Fibroblast of lung (primary cell): ENCODE measurements at places on chromosomes 6 and 20. TPM values are rescaled to one million over a fixed set of nuclear protein-coding genes. Genes with fewer than 3 reads are reported as not detected.

GRCh38 chr20:47392015-47392720 lies 35.7 kb upstream of the ZMYND8 start:
- peak; percentile 93 for DNase-seq

POLR3F gene
- 15.4 and 20.5 TPM in 2 replicates for total RNA-seq

RIPOR3 gene
- 4.1 and 4.9 TPM in 2 replicates for total RNA-seq

DNA sequence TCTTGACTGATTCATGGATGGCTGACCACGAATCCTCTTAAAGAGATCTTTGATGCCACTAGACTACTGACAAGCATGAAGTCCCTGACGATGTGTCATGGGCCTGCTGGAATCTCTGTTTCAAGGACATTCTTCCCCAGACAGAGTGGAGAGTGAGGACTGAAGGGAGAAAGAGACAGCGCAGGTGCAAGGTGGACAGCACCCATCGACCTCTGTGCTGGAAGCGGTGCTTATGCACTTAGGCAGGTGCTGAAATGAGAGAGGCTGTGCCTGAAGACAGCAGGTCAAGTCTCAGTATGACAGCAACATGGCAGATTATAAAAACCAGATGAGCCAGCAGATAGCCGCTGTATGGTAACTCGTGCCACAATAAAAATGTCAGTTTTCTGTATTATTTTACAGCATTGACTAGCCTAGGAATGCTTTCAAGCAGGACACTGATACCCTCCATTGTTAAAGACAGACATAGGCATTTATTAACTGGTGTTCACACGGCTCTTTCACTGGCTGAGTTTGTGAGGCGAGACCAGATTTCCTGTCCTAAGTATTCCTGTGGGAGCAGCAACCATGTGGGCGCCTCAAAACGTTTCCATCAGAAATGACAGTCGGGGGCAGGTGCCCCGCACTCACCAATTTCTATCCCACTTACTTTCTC lies 47.5 kb downstream of the FOXC1 start:
- DNase-seq, result no peak

FAM110A gene
- total RNA-seq, result 1.3 and 1.8 TPM in 2 replicates

AGER gene
- total RNA-seq, result 0.26 and 0.50 TPM in 2 replicates

- DNase-seq, result no peak
Measured at GRCh38 chr6:100999034-100999597, 118.0 kb upstream of the ASCC3 start.

GPRC6A gene
- total RNA-seq, result not detected in 2 replicates

TMC2 gene
- total RNA-seq, result under 0.01 TPM in 2 replicates

CASS4 gene
- 14.9 and 17.7 TPM in 2 replicates for total RNA-seq

GRCh38 chr6:137571854-137572253 lies 77.7 kb upstream of the OLIG3 start:
- DNase-seq, result peak; percentile 3

MYH7B gene
- 0.26 and 0.33 TPM in 2 replicates for total RNA-seq

GRCh38 chr6:119735530-119735929 lies 386.0 kb upstream of the MAN1A1 start:
- DNase-seq, result no peak

GRCh38 chr6:160431226-160431625 lies 83.0 kb downstream of the SLC22A3 start:
- peak; percentile 99 for DNase-seq

HLA-F gene
- total RNA-seq, result 4.6 and 5.4 TPM in 2 replicates

- no peak for DNase-seq
Measured at GRCh38 chr6:93376026-93376540, 43.3 kb downstream of the EPHA7 start.

GRCh38 chr6:27863962-27864905 lies 48.0 kb downstream of the OR2B2 start:
- DNase-seq, result peak; percentile 35

DNA sequence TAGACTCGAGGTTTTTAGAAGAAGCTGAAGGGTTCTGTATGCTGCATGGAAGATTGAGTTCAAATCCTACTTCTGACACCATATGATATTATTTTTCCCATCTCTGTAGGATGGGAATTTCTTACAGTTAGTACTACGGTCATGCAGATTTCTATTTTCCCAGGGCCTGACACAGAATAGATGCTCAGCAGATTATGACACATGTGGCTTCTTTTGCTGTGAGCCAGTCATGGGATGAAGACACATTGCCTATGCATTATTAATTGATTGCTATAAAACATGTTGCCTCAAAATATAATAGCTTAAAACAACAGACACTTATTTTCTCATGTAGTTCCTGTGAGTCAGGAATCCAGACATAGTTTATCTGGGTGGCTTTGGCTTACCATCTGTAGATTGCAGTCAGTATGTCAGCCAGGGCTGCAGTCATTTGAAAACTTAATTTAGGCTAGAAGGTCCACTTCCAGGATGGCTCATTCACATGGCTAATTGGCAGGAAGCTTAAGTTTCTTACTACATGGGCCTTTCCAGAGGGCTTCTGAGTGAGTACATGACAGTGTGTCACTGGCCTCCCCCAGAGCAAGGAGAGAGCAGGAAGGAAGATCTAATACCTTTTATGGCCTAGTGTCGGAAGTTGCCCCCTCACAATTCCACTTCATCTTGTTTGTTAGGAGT lies 29.5 kb downstream of the TOP1 start:
- peak; percentile 58 for DNase-seq

GRCh38 chr6:74932232-74932888 lies 273.5 kb downstream of the COL12A1 start:
- no peak for DNase-seq

DNA sequence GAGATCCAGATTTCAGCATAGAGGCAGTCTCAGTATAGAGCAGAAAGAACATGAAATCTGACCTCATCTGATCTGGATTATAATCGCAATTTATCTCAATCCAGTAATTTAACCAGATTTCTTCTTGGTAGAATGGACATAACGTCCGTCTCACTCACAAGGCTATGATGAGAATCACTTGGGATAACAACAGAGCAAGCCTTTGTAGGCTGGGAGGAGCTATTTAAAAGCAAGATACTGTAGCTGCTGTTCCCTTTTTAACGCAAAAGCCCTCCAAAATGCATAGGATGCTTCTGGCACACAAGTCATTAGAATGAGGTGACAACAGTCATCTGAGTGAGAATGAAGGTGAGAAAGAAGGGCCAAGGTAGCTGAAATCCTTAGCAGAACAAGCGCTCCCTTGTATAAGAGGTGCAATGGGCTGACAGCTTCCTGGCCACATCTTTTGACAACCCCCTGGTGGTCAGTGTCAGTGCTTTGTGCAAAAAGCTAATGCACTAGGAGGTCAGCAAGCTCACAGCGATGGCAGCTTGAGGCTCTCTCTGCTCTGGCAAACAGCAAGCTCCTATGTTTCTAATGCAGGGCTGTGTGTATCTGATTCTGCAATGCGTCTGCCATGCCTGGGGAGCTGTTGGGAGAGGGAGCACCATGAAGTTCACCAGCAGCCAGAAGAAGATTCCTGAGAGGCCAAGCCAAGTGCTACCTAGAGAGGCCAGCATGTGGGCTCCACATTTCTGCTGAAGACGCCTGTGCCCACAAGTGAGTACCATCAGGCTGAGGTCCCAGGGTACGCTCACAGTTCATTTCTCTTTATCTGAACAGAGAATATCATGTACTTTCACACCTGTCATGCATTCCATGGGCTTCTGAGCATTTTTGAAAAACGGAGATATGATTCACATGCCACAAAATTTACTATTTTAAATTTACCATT lies 16.2 kb downstream of the METTL24 start:
- DNase-seq, result peak; percentile 35

TXLNB gene
- total RNA-seq, result 1.2 and 1.5 TPM in 2 replicates

- no peak for DNase-seq
Measured at GRCh38 chr6:9564021-9564420, 850.9 kb downstream of the TFAP2A start.

TMEM239 gene
- under 0.01 TPM in 1 of 2 replicates, not detected in the other for total RNA-seq

- peak; percentile 24 for DNase-seq
Measured at GRCh38 chr20:24337069-24337468, 132.4 kb upstream of the SYNDIG1 start.

DNA sequence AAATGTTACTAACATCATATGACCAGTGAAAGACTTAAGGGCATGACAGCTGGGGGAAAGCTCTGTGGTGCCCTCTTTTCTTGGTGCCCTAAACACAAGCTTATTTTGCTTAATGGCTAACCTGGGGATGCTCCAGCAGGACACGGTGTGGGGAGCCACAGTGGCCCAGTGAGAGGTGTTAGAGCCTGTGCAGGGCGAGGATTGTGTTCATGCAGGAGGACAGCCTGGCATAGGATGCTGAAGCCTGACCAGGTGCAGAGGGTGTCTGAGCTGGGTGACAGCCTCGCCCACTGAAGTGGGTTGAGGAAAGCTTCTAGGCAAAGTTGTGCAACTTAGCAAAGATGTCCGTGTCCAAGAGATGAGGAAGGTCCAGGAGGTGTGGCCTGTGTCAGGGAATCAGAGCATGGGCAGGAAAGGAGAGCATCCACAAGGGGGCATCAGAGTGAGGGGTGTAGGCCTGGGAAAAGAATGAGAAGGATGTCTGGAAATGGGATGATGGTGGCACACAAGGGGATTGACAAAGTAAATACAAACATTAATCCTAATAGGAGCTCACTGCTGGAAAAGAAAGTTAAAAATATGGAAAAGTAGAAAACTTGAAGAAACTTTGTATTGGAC lies 33.9 kb downstream of the SLC17A4 start:
- DNase-seq, result peak; percentile 10

TSHZ2 gene
- total RNA-seq, result 2.6 and 5.4 TPM in 2 replicates

GRCh38 chr6:164066766-164067165 lies 652.2 kb downstream of the QKI start:
- DNase-seq, result no peak

MYL9 gene
- total RNA-seq, result 9.2 and 25.4 TPM in 2 replicates

DNA sequence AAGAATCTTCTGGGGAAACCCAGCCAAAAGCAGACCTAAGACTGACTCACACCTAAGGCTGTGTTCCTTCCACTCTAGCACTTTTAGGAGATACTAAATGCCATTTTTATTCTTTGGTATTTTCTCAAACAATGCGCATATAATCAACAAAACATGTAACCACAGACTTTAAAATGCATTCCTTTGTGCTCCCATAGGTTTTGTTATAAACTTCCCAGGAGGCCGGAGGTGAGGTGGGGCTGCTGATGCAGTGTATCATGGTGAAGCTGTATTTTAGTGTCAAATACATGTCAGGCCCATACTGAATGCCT lies 155.2 kb downstream of the BTBD3 start:
- no peak for DNase-seq

SLPI gene
- 0.17 and 0.77 TPM in 2 replicates for total RNA-seq

- peak; percentile 73 for DNase-seq
Measured at GRCh38 chr6:140537211-140537610, 1162.8 kb upstream of the CITED2 start.

- no peak for DNase-seq
Measured at GRCh38 chr6:170153436-170154319, 137.2 kb downstream of the DLL1 start.

CDH26 gene
- 0.26 and 0.50 TPM in 2 replicates for total RNA-seq

DNA sequence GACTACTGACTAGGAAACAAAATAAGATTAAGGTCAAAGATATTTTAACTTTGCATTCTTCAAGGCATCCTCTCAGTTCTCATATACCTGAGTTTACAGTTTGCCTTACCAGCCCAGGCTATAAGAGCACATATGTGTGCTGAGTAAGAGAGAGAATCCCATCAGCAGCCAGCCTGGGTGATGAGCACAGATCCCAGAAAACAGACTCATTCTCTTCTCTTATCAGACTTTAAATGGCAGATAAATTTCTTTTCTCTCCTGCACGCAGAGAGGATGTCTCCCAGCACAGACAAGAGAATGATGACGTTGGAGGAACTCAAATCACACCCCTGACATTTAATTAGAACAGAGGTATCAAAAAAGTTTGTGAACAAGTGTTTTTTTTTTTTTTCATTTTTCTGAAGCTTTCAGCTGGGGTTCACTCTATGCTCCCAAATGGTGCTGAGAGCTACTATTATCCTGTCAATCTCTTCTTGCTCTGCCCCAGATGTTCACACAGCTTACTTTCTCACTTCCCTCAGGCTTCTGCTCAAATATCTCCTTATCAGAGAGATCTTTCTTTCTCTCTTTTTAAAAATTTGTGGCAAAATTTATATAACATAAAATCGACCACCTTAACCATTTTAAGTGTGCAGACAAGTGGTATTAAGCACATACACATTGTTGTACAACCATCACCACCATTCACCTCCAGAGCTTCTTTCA lies 22.4 kb upstream of the HACE1 start:
- DNase-seq, result no peak

DNA sequence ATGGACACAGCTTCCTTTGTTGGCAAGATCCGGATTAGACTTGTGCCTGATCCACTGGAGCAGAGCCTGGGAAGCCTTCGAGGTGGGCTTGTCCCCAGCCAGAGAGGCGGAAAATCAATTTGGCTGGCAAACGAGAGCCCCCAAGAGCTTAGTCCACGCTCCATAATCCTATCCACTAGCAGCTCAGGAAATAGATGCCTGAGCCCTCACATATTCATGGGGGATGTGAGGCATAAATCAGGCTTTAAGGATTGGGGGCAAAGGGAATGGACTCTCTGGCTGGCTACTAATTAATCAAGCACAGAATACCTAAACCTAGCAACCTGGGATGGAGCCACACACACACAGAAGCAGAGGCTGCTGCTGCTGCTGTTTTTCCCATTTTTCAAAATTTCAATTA lies 137.9 kb downstream of the PKHD1 start:
- no peak for DNase-seq

- peak; percentile 89 for DNase-seq
Measured at GRCh38 chr6:13336553-13336952, 8.2 kb upstream of the TBC1D7 start.

- DNase-seq, result peak; percentile 10
Measured at GRCh38 chr6:40788661-40789655, 201.8 kb upstream of the LRFN2 start.

GRCh38 chr20:23634044-23634801 lies 3.5 kb downstream of the CST3 start:
- no peak for DNase-seq

PNPLA1 gene
- total RNA-seq, result not detected in 2 replicates

GRCh38 chr20:47734870-47735269 lies 50.4 kb downstream of the SULF2 start:
- no peak for DNase-seq

- no peak for DNase-seq
Measured at GRCh38 chr6:40131675-40132074, 197.4 kb upstream of the MOCS1 start.

- no peak for DNase-seq
Measured at GRCh38 chr6:12103158-12103557, 91.0 kb downstream of the HIVEP1 start.
